KBM-7 (cell line): ENCODE measurements at places on chromosomes 1 and 21.

DNA sequence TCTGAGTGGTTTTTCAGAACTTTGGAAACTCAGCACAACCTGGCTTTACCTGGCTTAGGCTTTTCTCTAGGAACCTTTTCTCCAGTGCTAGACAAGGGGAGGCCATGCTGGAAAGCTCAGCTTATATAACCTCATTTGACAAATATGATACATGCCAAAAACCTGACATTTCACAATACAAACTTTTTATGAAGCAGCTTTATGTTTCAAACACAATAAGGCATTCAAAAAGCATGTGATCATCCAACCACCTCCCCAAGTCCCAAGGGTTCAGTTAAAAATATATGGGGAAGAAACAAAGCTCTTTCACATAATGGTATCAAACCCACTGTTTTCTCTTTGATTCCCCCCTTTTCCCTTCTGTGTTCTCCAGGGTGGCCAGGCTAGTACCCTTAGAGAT lies 63.7 kb downstream of the ZC3H11B start:
- DNase-seq, result no peak

DNA sequence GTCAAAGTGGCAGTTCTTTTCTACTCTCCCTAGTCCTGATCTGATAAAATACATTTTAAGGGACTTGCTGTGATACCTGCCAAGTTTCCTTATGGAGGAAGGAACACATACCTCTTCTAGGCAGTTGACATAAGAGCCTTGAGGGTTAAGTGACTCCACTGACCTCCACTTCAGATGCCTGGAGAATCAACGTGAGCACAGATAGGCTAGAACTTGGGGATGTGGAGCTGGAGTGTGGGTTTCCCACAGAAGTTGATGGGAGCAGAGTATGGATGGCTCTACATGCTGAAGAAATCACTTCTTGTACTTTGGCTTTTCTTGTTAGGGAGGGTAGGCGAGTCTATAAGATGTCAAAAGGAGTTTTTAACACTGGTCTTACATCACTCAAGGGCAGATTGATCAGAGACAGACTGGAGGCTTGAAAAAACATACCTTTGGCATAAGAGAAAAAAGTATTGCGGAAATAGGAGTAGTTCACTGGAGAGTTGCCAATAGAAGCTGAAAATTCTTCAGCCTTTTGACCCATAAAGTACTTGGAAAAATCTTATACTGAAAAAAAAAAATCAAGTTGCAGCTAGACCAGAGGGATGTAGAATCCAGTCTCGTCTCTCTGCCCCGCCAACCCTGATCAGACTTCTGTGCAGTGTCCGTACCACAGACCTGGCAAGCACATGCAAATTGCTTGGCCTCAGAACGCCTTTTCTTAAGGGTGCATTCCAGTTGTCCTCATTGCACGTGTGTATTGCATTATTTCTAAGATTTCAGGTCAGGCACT lies 5.5 kb downstream of the RHOU start:
- DNase-seq, result no peak

GRCh38 chr1:182339684-182340083 lies 51.9 kb downstream of the GLUL start:
- DNase-seq, result no peak

- DNase-seq, result no peak
Measured at GRCh38 chr1:41689558-41689981, 205.1 kb upstream of the EDN2 start.

DNA sequence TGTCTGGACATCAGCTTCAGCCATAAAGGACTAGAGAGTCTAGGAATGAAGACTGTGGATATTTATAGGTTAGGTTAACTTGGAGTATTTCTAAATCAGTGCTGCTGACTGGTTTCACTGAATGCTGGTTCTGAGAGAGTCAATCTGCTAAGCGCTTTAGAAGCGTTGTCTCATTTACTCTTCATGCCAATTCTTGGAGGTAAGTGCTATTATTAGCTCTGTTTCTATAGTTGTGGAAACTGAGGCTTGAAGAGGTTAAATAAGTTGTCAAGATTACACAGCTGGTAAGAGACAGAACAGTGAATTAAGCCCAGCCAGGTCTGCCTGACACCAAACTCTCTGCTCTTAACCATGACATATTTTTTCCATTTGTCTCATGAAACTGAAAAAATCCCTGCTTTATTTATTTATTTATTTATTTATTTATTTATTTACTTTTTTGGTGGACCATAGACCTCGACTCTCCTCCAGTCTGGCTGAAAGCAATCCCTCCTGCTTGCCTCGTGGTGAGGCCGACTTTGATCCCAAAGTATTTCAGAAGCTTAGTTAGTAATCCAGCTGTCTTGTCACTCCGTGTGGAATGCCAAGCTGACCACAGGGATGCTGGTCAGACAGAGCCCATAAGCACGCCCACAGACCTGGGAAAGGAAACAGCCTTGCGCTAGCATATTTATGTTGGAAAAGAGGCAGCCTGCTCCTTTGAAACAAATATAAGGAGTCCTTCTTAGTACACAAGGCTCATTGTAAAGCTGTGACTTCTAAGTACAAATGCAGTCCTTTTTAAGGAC lies 16.9 kb downstream of the NTMT2 start:
- no peak for DNase-seq

DNA sequence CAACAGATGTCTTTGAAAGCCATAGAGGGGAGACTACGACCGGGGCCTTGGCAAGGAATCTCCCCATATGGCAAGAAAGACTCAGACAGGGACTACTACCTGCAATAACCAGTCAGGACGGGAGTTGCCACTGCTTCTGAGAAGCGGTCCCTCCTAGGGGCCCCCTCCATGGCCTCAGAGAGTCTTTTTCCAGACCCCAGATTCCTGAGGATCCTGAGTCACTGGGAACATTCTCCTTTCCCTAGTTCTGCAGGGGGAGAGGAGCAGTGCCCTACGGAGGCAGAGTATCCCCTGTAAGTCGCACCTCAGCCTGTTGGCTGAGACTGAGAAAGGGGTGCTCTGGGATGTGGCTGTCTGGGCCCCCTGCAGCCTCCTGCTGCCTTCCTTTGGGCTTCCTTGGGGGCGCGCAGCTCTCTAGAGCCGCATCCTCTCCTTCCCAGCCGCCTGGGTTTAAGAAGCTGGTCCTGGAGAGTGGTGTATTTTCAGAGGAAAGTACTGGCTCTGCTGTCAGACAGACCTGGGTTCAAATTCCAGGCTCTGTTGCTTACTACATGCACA lies 7.8 kb downstream of the GLIS1 start:
- DNase-seq, result no peak

DNA sequence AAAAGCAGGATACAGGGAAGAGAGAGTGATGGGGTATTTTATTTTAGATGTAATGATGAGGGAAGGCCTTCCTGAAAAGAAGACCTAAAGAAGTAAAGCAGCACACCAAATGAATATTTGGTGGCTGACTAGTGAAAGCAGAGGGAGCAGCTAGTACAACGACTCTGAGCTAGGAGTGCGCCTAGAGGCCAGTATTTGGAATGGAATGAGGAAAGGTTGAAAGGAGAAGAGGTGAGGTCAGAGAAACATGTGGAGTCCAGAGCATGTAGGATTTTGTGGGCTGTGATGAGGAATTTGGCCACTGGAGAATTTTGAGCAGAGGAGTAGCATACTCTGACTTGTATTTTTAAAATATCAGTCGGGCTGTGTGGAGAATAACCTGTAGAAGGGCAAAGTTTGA lies 11.8 kb upstream of the RPL5 start:
- DNase-seq, result no peak

GRCh38 chr1:87201768-87202167 lies 126.9 kb upstream of the LMO4 start:
- no peak for DNase-seq

- no peak for DNase-seq
Measured at GRCh38 chr1:15835205-15835740, 12.2 kb upstream of the SPEN start.

DNA sequence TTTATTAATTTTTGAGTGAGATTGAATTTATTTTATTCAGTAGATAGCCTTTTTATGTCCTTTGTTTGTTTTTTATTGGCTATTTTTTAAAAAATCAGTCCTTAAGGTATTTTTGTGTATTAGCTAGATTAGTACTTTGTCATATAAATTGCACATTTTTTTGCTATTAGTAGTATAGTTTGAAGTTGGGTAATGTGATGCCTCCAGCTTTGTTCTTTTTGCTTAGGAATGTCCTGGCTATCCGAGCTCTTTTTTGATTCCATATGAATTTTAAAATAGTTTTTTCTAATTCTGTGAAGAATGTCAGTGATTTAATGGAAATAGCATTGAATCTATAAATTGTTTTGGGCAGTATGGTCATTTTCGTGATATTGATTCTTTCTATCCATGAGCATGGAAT lies 80.4 kb downstream of the MAN1A2 start:
- DNase-seq, result no peak

- no peak for DNase-seq
Measured at GRCh38 chr1:26277719-26278118, 2.2 kb upstream of the SH3BGRL3 start.

- DNase-seq, result no peak
Measured at GRCh38 chr1:116345843-116346242, 27.2 kb upstream of the ATP1A1 start.

DNA sequence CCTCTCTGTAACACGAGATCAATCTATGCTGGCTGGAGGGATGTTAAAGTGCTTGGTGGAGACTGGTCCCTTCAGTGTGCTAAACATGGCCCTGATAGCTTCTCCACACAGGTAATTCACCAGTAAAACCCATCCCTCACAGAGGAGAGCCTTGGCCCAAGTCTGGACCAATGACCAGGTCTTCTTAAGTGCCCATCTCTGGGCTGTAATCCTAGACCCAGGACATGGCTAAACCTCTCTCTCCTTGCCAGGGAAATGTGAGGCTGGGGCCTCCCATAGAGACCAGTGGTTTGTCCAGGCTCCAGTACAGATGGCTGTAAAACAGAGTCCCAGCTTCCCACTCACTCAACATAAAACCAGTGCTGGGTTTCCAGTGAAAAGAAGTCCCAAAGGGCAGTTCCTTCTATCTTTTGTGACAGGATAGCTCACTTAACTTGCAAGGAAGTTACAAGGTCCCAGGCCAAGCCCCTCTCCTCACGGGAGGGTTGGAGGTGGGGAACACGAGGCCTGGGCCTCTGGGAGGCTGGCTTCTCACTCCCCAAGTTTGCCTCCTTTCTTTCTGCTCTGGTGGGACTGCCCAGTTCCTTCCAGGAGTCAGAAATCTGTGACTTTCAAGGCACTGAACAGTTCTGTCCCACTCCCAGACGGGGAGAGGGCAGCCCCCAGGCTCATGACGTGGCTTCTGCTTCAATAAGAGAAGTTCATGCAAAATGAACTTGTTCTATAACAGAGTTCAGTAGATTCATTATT lies 2.2 kb upstream of the KIF17 start:
- no peak for DNase-seq

- DNase-seq, result no peak
Measured at GRCh38 chr21:25464275-25464674, 143.0 kb downstream of the MRPL39 start.

- no peak for DNase-seq
Measured at GRCh38 chr1:234709473-234710228, 99.7 kb upstream of the IRF2BP2 start.

DNA sequence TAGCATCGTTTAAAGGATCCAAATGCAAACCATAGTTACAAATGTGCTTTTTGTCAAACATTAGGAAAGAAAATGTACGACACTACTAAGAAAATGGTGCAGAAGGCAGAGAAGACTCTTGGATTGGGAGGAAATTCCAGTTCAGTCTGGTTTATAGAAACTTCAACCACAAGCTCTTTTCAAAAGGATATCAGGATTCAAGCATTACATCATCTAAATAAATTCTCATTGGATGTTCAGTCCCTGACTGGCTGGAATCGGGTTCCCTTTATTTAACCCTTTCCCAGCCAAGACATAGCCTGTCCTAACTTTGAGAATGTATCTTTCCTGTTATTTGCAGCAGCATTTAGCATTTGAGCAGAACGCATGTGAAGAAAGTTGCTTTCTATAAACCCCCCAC lies 184.6 kb downstream of the LMO4 start:
- no peak for DNase-seq

DNA sequence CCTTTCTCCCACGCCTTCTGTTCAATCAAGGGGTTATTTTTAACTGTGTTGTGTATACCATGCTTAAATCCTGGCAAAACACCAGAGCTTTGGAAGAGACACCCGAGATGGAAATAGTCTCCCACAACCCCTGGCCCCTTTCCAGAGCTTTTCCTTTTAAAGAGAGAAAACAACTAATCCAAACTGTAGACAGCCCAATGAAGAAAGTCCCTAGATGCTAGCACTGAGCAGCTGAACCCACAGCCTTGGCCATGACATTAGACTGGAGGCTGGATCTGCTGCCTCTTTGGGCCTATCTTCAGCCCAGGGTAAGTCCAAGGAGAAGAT lies 64.9 kb upstream of the ARTN start:
- DNase-seq, result no peak

DNA sequence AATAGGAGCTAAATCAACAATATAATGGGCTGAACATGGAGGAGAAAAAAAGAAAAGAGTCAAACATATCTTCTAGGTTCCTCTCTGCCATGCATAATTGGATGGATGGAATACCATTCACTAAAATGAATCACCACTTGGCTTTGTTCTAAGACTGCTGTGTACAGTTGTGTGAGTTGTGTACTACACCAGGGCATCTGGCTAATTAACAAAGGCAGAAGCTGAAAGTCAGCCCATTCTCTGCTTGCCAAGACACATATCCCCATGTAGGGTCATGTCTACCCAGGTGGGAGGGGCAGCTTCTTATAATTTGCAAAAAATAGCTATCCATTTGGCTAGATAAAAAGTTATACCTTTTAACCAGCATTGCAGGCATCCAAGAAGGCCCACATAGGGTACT lies 21.0 kb downstream of the JUN start:
- no peak for DNase-seq

- DNase-seq, result peak; percentile 80
Measured at GRCh38 chr21:38159355-38159754, 97.4 kb upstream of the KCNJ15 start.

DNA sequence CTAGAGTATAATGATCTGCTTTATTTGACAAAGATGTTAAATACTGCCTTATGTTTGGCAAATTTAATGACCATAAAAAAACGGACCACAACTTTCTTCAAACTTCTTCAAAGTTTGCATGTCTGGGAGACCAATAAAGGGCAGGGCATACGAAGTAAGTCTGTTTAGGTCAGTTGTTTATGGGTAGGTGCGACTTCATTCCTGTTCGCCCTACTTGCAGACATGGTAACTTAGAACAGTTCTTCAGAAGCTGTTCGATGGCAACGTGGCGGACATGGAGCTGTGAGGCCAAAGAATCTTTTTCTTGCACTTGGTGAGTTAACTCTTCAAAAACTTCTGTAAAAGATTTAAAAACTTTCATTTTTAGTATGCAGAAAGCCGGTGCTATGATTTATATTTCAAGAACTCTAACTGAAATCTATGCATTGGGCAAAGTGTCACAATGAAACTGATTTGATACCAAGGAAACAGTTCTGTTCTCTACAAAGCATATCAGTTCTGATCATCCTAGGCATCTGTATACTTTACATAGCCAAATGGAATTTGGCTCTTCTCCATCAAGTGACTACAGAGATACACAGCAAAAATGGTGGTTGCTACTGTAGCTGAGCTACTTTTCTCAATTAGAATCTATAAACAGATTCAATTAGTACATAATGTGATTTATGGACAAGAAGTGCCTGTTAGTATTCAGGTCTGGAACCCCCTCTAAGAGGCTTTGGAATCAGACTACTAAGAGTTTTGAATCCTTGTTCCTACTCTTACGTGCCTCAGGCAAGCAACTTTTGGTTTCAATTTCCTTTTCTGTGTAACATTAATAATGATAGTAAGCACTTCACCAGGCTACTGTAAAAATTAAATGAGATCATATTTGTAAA lies 25.7 kb downstream of the C21orf91 start:
- no peak for DNase-seq
